Ammon's horn (tissue), 1 donor: ENCODE measurements at places on chromosomes 1 and 21.

DNA sequence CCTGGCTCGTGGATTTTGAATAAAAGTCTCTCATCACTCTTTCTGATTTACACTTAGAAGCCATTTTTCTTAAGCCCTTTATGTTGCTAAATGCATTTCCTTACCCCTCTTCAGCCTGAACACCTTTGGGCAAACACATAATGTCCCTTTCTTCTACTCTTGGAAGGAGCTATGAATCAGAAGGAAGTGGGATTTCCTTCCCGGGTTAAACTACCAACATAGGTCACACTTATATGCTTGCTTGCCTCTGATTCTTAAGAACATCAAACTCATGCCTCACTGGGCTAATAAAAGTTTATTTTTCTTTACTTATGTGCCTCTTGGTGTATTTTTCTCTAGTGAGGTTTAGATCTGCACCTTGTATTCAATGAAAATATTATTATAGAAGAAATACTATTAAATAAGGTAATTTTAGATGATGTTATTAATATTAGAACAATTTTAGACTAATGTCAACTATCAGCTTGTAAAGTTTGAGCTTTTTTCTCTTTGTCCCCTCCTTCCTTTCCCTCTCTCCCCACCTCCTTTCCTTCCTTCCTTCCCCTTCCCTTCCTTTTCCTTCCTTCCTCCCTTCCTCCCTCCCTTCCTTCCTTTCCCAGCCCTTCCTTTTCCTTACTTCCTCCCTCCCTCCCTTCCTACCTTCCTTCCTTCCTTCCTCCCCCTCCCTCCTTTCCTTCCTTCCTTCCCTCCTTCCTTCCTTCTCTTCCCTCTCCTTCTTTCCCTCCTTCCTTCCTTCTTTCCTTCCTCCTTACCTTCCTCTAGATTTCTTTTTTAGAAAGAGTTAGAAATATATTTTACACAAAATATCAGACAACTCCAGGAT is 66.5 kb upstream of the KCNJ6 start:
- no peak for DNase-seq

- DNase-seq, result no peak
Observed at GRCh38 chr21:42975886-42976608, 1.7 kb downstream of the PKNOX1 start.

DNA sequence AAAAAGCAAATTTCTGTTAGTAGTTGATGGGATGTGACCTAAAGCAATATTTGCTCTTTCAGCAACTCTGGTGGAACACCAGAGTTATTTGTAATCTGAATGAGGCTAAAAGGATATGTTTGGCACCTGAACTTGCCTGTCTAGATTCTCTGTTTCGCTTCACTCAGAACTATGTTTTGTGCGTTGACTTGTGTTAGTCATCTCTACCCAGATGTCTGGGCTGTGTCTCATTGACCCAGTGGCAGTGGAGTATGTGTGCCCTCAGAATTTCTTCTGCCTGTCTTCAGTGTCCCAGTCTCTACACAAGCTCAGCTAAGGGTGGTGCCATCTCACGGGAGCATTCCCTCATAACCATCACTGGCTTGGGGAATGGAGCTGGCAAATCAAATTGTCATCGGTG is 13.9 kb downstream of the KCNK1 start:
- DNase-seq, result no peak

GRCh38 chr1:79052829-79053449 is 46.4 kb upstream of the ADGRL4 start:
- DNase-seq, result no peak

DNA sequence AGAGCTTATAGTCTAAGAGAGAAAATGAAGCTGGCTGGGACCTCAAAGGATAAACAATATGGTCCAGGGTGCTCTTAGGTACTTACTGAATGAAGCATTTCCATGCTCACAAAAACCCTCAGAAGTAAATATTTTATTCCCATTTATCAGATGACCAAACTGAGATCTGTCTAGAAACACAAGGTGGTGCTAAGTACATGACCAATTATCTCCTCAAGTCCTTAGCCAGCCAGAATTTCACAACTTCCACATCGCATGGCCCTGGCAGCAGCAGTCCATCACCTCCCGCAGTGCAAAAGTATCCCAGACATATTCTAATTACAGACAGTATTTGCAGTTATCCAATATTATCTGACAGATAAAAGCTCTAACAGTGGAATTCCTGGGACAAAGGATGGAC is 321.7 kb upstream of the PROX1 start:
- DNase-seq, result no peak

DNA sequence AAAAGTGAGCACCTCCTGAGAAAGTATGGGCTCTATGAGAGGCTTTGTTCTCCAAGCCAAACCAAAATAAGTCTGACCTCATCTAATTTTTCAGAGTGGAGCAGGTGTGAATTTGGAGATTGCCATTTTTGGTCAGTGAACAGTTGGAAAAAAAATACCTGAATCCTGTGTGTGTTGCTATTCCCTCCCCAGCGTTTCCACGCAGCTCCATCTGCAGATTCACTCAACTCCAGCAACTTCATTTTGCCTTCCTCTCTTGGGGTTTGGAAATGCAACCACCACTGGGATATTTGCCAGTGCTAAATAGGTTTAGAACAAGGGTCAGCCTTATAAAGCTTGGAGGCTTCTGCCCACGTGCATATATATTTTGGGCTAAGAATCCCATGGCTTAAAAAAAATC is 11.2 kb downstream of the CASQ2 start:
- no peak for DNase-seq

DNA sequence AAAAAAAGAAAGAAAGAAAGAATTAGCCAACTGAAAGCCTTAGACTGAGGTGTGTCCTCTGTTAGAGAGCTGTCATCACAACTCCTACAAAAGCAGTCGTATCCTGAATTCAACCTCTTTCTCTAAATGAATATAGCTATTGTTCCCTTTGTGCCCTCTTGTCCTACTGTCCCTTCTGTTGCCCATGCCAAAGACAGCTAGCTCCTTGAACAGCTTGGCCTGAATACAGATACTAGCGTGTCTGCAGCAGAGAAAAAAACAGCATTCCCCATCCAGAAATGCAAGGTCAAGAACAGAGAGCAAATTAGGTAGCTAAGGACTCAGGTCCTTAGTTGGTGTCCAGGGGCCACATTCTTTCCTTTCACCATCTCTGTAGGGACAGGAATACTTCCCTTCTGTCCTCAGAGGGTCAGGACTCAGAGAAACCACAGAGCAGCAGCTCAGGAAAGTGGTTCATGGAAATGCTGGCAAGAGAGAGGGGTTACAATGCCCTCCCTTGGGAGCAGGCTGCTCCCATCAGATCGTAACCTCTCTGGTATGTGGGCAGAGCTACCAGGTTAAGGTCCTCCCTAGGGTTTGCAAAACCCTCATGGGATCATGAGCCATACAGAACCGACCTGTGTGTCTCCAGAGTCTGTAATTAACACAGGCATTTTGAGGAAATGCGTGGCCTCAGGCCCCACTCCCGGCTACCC is 1.8 kb upstream of the ZBTB48 start:
- no peak for DNase-seq

DNA sequence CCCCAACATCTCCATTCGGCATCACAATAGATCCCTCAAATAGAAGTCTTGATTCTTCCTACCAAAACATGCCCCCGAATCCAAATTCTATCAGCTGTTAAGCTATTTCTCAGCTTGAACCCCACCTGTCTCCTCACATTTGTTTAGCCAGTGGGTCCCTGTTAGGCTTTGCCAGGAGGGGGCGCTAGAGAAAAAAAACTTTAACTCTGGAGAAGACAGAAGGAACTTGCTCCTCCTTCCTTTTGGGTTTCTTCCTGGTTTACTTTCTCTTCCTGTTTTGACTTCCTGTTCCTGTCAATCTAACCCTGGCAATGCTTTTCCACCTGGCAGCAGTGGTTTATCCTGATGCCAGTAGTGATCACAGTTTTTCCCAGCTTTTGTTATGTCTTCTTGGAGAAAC is 95.6 kb upstream of the KCNK1 start:
- peak; percentile 7 for DNase-seq

GRCh38 chr1:67174716-67175284 is 8.5 kb downstream of the IL23R start:
- DNase-seq, result no peak

DNA sequence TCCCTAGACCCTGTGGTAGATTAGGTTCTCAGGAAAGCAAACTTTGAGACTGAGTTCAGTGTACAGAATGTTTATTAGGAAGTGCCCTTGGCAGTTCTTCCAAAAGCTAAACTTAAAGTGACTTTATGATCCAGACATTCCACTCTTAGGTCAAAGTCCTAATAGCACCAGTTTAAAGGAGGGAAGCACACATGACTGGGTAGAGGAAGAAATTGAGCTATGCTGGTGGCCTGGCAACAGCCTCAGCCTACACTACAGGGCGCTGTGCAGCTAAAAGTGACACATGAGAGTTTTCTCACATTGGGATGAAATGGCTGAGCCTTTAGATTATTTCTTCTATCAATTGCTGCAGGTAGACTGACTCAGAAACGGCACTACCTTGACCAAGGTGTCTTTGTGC is 280.4 kb downstream of the BRINP2 start:
- DNase-seq, result no peak

GRCh38 chr1:245205396-245205795 is 50.6 kb downstream of the KIF26B start:
- DNase-seq, result no peak

DNA sequence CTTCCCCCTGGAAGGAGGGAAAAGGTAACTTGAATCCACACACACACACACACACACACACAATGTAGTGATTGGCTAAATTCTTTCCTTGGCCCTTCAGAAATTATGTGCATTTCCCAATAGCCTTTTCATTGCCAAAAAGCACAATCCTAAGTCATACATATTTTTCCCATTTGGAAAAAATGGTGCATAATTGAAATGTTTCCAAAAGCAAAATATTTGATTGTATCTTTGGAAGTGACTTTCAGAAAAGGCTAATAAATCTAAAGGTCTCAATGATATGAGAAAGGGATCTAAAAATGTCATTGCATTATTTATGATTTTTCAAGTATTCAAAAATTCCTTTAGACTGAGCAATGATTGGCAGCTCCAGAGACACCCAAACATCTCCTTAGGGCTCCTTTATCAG is 43.5 kb upstream of the NEK7 start:
- DNase-seq, result no peak

- DNase-seq, result no peak
Observed at GRCh38 chr1:68808351-68808750, 311.5 kb upstream of the DEPDC1 start.

DNA sequence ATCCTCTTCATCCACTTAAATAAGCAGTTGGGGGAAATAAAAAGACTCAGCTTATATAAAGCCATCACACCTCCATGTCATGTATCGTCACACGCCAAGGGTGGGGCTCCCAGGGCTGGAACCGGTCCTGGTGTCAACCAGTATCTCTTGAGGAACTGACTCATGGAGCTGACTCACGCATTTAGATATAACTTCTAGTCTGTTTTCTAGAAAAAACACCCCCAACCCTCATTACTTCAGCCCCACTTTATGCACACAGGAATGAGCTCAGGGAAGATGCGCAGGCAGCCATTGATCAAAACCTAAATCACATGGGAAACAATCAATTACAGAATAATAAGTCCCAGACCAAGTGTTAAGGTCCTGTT is 6.9 kb upstream of the IL22RA1 start:
- DNase-seq, result no peak

- DNase-seq, result no peak
Observed at GRCh38 chr1:177798614-177799013, 171.2 kb downstream of the SEC16B start.

GRCh38 chr1:185154912-185155513 is 1.7 kb downstream of the TRMT1L start:
- no peak for DNase-seq

DNA sequence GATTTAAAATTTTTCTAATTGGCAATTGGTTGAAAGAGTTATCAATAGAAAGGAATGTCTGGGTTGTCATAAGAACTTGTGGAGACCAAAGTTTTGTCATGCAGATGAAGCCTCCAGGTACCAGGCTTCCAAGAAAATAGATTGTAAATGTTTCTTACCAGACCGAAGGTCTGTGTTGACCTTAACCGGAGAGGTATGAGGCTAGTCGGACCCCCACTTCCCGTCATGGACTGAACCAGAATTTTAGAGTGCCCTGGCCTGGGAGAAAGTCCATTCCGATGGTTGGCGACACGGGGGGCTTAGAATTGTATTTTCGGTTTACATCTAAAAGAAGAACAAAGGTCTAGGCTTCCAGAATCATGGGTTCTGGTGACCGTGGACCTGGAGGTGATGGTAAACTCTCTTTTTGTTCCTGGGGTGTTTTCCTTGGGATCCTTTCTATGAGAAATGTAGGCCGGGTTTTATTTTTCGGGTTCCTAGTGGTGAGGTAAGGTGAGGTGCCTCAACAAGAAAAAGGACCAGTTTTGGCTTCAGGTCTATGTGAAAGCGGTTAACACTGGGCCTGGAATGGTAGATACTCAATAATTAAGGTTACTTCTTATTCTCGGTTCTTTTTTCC is 405 bp upstream of the UHMK1 start:
- DNase-seq, result no peak

DNA sequence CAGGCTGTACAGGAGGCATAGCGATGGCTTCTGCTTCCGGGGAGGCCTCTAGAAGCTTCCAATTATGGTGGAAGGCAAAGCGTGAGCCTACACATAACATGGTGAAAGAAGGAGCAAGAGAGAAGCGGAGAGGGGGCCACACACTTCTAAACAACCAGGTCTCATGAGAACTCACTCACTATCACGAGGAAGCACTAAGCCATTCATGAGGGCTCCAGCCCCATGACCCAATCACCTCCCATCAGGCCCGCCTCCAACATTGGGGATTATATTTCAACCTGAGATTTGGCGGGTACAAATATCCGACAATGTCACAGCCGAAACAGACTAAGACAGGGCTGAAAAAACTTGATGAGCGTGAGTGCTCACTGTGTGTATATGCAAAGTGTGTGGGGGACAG is 89.3 kb upstream of the CNIH3 start:
- no peak for DNase-seq

GRCh38 chr1:245378745-245379144 is 224.0 kb downstream of the KIF26B start:
- DNase-seq, result no peak

- no peak for DNase-seq
Observed at GRCh38 chr1:31640179-31640578, 4.5 kb downstream of the PEF1 start.

DNA sequence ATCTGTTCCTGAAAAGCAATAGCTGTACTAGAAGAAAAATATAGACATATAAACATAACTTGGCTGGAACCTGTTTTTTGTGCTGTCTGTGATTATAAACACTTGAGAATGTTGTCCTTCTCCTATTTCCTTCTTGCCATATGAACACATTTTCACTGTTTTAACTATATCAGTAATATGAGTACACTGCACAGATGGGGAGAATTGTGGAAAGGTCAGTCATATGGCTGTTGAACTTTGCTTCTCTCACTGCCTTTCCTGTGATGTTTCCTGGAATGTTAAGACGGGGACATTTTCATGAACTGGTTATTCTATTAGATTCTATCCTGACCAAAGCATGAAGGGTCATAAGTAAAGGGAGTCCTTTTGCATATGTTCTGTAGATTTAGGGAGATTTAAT is 24.9 kb downstream of the HMCN1 start:
- DNase-seq, result no peak

GRCh38 chr1:231699784-231700183 is 73.2 kb downstream of the DISC1 start:
- no peak for DNase-seq

GRCh38 chr1:204094856-204095634 is 22.1 kb downstream of the SOX13 start:
- DNase-seq, result no peak

- DNase-seq, result no peak
Observed at GRCh38 chr1:154466206-154466605, 35.8 kb upstream of the TDRD10 start.
